ENCODE measurements at places on chromosomes 2 and 18.
A peak's percentile ranks its signal among the peaks of the same experiment; 100 is the strongest.

DNA sequence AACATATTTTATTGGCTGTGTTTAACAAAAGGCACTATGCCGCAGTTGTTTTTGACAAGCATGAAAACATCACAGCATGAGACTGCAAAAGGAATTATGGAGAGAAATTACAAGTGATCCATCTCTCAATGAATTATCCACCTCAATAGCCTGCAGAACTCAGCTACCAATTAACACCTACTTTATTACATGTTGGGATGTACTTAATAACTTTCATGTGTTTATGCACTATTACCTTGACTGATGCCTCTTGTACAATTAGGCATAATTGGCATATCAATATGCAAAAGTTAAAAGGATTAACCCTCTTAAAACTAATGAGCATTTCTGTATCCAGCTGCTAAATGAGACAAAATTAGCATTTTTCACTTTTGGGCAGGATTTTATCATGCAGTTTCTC is 27.8 kb downstream of the ARHGAP15 start:
- no peak for DNase-seq

GRCh38 chr18:31590570-31590969 is 1.1 kb upstream of the TTR start:
- DNase-seq: no peak

DNA sequence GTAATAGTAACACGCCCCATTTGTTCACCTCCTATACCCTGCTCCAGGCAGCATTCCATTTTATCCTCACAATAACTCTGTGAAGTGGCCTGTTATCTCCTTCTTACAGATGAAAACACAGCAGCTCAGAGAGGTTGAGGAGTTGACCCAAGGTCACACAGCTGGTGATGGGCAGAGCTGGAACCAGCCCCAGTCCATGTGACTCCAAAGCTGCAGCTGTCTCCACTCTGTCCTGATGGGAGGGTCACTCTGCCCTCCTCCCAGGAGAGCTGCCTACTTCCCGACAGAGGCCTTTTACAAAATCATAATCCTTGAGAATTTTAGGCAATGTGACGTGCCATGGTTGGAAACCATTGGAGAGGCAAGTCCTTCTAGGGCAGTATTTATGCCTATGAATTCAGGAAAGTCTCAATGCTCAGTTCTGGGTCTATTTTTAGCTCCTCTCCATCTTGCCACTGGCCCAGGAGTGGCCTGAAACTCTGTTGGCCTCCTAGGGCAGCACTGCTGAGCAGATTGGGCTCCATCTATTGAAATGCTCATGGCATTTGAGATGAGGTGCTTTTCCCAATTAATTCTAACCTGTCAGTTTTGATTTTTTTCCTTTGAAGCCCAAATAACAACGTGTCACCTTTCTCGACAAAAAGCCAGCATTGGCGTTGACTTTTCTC is 162.0 kb upstream of the MSH6 start:
- DNase-seq: no peak

- DNase-seq: no peak
These were observed 36.1 kb downstream of the MRPL35 start for GRCh38 chr2:86235196-86235980.

- DNase-seq: no peak
These were observed 150.6 kb upstream of the DOCK10 start for GRCh38 chr2:225192869-225193268.

DNA sequence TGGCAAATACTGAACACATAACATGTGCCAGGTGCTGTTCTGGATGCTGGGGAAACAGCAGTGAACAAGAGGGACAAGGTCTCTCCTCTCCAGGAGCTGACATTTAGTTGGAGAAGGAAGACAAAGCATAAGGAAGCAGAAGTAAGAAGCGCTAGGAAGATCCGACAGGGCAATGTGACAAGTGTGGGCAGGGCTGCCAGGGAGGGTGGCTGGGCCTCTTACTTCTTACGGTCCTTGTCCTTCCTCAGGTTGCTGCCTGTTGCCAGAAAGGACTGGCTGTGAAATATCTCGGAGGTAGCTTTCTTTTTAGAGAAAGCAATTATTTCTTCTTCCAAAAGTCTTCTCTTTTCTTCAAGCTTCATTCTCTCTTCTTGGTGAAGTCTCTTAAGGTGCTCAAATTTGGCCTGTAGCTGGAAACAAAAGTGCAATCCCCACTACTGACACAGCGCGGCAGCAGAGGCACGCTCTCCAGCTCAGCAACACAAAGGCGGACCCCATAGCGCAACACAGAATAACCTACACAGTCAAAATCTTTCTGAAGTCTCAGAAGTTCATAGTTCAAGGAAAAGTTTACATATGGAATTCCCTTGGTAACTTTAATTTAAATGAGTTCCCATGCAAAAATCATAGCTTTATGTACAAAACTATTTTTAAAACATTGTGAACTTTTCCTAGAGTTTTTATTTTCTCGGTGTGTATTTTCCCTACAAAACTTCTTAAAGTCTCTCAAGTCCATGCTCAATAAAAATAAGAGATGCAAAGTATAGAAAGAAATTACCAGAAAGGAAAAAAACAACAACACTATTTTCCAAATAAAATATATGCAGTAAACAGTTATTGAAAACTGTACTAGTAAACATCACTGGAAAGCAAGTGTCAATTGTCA is 67.7 kb downstream of the SEPTIN10 start:
- peak; percentile 70 for DNase-seq

GRCh38 chr2:38509314-38509946 is 93.3 kb downstream of the HNRNPLL start:
- peak; percentile 64 for DNase-seq

Data from HT1080 (cell line).